ENCODE measurements at places on chromosomes 1 and 21.

- no peak for DNase-seq
Observed at GRCh38 chr1:163427279-163427678, 105.5 kb downstream of the NUF2 start.

GRCh38 chr21:32940079-32941014, 85.4 kb upstream of the OLIG2 start:
- peak; percentile 31 for DNase-seq

DNA sequence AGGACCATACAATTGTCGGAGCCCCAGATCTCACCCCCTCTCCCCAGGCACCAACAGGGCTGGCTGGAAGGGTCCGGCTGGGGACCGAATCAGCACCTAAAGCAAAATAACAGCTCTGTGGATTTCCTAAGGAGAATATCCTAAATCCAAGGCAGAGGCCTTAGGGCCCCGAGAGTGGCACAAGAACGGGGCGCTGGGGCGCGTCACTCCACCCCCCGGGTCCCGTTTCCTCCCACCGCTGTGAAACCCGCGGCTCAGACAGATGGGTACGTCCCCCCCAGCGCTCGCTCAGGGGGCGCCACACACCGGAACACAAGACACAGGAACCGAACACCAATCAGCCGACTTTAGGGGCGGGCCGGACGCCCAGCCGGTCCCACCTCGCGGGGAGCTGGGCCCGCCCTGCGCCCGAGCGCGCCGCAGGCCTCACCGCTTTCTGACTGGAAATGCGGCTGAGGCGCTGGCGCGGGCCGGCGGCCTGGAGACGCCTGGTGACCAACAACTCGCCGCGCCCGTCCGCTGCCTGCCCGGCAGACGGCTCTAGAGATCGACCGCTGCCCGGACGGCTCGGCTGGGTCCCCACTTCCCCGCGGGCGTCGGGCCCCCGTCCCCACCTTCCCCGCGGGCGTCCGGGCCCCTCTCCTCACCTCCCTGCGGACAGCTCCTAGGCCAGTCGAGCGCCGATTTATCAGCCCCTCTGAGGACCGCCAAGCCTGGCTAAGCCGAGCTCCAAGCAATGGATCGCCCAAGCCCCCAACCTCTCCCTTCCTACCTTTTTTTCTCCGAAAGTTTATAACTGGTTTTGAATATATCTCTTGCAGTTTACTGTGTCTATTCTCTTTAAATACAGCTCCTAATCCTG, at the start of gene HFM1:
TSS of gene HFM1 (minus strand) at position 687 of the 862 bp plus-strand sequence. CDS start 3,755 bp downstream, outside the sequence.
- peak; percentile 49 for DNase-seq

DNA sequence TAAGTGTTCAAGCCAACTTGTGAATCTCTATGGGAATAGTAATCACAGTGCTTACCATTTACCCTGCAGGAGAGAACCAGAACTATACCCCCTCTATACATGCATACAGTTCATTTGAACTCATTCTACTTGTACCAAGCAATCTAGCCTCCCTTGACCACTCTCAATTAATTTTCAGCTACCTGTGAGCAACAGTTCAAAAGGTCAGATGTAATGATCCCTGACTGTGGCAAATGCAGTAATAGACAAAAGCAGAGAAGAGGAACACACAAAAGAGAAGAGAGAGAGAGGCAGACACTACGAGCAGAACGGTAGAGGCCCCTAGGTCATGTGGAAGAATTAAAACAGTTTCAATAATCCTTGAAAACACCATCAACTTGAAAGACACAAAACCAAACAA, 52.8 kb downstream of the FMO4 start:
- DNase-seq, result no peak

GRCh38 chr1:230153641-230154296, 86.7 kb downstream of the GALNT2 start:
- DNase-seq, result peak; percentile 98

GRCh38 chr1:168932539-168932938, 174.0 kb upstream of the ATP1B1 start:
- no peak for DNase-seq

DNA sequence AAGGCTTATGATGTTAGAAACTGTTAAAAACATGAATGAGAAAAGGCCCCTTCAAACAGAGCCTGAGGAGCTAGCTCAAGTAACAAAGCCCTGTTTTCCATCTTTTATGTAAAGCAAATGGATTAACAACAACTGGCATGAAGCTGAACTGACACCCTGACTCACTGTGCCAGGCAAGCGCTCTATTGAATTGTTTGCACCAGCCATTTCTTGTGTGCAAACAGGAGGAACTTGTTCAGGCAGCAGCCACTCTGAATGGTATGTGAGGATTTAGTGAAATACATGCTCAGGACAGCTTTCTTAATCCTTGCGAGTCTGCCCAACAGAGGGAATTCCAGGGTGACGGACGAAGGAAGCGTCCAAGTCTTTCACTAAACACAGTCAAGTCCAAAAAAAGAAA, 291.1 kb upstream of the ADGRL2 start:
- DNase-seq, result peak; percentile 14

DNA sequence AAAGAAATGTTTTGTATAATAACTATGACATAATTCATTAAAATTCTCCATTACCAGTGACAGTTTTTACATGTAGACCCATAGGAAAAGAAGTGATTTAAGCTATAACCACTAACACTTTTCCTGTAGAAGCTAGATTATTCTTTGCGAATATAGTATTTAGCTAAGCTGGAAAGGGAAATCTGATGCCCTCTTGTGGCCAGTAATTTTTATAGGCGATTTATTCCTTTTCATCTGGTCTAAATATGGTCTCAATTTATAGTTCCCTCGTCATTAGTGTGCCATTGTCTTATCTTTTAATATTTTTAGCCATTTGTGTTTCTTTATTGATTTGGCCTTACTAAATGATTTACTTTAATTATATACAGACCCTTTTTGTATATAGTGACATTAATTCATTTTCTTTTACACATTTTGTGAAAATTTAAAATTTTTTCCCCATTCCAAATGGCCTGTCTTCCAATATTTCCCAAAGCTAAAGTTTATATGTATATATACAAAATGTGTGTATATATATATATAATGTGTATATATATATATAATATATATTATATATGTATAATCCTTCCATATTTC, 26.7 kb downstream of the BTG3 start:
- DNase-seq, result peak; percentile 60

GRCh38 chr1:94723894-94724293, 96.3 kb upstream of the SLC44A3 start:
- peak; percentile 84 for DNase-seq

DNA sequence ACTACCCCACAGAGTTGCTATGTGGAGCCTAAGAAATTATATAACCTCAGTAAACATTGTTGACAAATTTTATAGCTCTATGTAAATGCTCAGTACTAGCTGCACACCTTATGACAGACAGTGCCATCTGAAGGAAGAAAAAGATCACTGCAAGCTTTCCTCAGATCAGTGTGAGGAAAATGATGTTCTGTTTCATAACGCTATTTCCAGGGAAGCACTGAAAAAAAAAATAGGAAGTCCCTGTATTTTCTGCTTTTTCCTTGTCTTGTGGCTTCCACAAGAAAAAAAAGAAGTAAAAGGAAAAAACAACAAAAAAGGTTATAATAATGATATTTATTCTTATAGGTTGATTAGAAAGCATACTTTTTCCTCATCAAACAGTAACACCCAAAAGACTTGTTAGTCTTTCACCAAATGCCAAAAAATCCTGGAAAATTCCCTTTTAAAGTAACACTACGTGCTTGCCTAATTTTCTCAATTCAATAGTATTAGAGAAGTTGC, 23.2 kb downstream of the LYST start:
- peak; percentile 65 for DNase-seq

DNA sequence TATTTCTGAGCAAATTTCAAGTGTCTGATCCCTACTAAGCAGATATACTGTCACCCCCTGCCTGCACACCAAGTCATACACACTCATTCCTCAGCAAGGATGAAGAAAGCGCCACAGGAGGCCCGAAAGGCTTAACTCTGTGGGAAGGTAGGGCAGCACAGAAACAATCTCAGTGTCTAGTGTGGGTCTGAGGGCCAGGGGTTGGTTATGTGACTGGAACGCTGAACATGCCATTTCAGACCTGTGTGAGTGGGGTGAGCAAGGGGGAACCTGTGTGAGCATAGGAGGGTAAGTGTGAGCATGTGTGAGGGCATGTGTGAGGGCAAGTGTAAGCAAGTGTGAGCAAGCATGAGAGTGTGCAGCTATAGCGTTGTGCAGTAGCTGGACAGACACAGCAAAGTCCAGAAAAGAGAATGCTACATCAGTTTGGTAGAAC, 6.2 kb downstream of the ITPKB start:
- DNase-seq, result no peak

DNA sequence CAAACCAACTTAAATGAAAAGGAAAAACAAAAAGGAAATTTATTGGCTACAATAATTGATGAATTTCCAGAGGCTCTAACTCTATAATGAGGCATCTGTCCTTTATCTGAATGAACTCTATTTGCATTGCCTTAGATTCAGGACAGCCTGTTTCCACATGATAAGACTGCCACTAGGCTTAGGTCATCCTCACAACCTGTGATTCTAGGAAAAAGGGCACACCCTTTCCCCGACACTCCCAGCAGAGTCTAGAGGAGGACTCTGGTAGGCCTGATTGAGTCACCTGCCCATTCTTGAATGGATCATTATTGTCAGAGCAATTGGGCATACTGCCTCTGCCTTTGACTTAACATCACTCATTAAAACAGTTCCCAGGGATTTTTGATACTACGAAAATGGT, 262.8 kb downstream of the TPR start:
- no peak for DNase-seq

DNA sequence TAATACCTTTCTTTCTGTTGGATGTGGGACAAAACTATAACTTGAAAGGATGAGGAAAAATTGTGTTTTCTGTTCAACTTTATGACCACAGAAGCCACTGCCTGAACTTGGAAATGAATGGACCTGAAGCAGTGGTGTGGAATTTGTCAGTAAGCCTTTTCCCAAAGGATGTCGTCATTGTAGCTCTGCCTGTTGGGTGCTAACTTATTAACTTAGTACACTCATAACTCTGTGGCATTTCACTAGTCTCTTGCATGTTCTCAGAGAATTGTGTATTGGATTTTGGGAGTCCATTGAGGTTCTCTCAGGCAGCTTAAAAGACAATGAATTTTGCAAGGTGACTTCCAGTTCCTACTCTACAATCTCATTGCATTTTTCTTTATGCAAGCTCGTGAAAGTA, 49.6 kb downstream of the KCNK2 start:
- peak; percentile 56 for DNase-seq

DNA sequence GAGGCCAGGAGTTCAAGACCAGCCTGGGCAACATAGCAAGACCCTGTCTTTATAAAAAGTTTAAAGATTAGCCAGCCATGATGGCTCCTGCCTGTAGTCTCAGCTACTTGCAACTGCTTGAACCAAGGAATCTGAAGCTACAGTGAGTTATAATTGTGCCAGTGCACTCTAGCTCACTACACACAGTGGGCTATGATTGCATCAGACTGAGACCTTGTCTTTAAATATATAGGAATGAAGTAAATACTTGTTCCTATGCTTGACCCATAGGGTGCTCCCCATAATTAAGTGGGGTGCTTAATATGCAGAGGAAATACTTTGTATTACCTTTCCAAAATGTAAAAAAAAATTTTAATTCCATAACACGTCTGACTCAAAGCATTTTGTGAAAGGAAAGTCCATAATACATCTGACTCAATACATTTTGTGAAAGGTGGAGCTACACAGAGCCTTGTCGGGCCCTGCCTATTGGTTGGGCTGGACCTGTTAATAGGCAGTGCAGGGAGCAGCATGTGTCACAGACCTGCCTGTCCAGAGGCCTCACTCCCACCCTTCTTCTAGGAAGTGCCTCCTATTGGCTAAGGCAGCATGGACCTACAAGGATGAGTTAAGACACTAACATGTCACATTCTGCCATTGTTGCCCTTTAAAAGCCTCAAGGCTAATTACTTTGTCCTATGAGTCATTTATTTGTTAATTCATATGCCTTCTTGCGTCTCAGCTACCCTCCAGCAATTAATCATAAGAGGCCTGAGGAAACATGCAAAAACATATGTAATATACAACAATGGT, 33.6 kb downstream of the CD58 start:
- peak; percentile 67 for DNase-seq

DNA sequence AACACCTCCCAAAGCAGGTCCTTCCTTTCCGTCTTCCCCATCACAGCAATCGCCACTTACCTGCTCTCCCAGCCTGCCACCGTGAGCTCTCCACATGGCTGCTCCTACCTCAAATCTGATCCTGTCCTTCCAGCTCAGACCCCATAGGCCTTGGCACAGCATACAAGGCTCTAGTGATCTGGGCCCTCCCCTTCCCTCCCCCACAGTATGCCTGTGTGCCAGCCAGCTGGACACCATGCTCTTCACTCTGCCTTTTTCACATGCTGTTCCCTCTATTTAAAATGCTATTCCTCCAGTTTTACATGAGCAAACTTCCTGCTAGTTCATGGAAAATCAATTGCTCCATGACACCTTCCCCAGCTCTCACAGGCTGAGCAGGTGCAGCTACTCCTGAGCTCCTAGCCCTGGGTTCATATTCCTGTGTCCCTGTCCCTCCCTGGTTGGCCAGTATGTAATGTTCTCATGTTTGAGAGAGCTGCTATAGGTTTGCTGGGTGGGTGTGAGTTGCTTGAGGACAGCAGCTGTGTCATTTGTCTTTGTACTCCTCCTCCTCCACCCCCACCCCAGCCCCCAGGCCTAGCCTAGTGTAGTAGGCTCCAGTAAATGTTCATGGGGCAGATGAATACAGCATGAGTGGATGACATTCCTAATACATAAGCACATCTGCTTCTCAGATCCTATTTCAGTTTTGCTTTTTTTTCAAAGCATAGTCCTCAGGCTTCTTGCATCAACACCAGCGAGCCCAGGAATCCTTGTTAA, 6.3 kb upstream of the TNNT2 start:
- peak; percentile 75 for DNase-seq

GRCh38 chr1:84412316-84412942, 14.1 kb downstream of the DNASE2B start:
- no peak for DNase-seq

DNA sequence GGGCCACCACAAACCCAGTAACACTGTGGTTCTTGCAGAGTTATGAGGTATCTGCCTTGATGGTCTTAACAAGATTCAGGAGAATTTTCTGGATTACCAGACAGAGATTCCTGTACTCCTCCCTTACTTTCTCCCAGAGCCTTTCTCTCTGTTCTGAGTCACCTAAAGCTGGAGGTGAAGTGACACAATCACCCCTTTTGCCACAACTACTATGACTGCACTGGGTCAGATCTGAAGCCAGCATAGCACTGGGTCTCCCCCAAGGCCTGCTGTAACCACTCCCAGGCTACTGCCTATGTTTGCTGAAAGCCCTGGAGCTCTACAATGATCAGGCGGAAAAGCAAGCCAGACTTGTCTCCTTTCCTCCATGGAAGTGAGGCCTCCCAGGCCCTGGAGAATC, 156.7 kb upstream of the NEGR1 start:
- peak; percentile 14 for DNase-seq

GRCh38 chr1:221845650-221846371, 103.9 kb upstream of the DUSP10 start:
- DNase-seq, result peak; percentile 92

All from amniotic epithelial cell (primary cell).